ENCODE measurements at places on chromosomes 12 and 14.

GRCh38 chr14:23085458-23085857, 9.5 kb downstream of the ACIN1 start:
- DNase-seq: no peak

DNA sequence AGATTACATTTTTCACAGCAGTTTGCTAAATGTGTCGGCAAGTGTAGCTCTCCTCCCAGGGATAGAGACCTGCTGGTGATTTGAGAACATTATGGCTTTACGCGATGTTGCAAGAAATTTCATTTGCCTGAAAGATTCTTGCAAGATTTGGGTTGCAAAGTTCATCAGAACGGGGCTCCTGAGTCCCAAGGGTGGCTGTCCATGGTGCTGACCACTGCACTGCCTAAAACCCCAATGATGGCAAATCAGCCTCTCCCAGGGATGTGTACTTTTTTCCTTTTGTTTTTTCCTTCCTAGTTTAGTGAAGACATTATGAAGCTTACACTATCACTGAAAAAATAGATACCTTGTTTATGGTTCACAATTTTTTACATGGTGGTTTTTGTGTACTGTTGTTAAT, 85.4 kb downstream of the WSCD2 start:
- DNase-seq: peak; percentile 66

- DNase-seq: no peak
Observed at GRCh38 chr14:70047598-70048312, 141.0 kb downstream of the SLC8A3 start.

DNA sequence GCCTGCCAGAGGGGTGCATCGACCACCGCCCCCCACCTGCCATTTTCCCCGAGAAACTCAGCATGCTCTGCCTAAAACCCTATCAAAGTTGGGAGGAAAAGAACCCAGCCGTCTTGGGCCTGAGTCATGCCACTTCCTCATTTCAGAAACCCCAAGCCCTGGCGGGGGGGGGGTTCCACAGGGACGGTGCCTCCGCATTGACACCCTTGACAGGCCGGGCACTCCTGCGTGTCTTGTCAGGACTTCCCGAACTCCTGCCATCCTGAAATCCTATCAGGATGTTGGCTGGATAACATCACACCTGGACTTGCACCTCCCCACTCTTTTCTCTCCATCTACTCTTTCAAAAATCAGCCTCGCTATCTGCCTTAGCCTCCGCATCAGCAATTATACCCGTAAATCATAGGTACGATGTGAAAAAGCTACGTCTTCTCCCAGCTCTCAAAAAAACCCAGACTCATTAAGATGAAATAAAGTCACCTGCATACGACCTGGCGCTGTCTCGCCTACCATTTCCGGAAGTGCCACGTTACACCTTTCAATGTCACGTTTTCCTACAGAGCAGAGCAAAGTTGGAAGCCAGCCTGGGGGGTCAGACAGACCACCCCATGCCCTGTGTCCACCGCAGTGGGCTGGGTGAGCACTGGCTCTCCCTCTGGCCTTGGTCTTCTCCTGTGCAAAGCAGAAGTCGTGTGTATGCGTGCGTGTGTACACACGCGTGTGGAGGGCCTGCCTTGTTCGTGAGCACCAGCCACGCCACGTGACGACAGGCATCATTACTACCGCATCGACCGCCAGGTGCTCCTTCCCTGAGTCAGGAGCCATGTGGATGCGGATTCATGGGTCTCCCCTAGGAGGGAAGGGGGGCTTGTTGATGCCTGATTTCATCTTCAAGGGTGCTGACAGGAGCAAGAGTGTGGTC, 96.7 kb downstream of the RFLNA start:
- DNase-seq: peak; percentile 93

DNA sequence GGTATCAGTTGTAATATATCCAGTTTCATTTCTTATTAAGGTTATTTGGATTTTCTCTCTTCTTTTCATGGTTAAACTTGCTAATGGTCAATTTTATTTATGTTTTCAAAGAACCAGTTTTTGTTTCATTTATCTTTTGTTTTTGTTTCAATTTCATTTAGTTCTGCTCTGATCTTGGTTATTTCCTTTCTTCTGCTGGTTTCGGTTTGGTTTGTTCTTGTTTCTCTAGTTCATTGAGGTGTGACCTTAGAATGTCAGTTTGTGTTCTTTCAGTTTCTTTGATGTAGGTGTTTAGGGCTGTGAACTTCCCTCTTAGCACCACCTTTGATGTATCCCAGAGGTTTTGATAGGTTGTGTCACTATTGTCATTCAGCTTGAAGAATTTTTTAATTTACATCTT, 145.6 kb upstream of the SLCO1B1 start:
- DNase-seq: no peak

DNA sequence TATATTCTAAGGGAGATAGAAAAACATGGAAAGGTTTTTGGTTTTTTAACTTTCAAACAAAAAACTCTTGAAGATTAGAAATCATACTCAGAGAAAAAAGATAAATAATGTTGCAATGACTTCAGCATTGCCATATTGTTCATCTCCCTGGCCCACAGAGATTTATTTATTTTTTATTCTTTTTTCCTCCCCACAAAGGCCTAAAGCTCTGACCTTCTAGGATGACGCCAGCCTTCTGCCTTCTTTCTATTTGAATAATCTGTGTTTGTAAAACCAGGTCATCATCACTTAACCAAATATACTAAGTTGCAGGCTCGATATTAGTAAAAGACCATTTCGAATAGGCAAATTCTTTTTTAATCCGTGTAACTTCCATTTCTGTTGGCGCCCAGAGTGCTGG, 4.4 kb upstream of the DCP1B start:
- no peak for DNase-seq

DNA sequence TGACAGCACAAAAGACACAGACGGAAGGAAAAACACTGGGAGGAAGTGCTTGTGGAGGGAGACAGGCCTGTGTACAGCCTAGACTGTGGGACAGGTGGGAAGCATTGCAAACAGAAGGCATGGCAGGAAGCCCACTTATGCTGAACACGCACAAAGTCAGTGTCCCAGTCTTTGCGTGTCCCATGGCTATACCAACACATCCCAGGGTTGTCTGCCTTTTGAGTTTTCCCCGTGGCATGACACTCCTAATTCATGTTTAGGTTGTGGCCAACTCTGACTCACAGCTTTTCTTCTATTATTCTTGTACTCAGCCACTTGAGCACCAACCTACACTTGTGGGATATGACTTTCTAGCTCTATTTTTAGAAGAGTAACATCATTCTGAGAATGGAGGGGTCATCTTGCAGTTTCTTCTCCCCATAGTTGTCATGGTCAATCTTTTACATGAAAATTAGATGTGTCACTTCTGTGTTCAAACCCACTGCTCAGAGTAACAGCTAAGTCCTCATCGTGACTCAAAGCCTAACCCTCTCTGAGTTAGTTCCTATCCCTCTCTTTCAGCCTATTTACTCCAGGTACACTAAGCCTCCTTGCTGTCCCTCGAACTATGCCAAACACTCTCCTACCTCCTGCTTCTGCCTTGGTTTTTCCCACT, 27.5 kb upstream of the JPH4 start:
- no peak for DNase-seq

DNA sequence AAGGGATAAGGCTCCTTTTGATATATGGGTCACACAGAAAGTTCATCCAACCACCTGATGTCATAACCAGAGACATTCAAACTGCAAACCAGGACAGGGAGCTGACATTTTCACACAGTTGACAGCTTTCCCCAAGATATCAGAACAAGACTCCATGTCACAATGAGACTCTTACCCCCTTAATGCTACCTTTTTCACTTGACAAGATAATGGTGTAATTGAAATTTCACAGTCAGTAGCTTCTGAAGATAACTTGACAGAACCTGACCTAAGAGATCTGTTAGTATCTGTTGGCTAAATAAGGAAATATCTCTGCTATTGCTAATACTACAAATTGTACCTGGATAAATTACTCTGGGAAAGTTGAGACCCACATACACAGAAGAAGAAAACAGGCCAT, 187.3 kb downstream of the C12orf50 start:
- no peak for DNase-seq

- DNase-seq: peak; percentile 41
Observed at GRCh38 chr14:65462411-65462810, 49.9 kb downstream of the FUT8 start.

- DNase-seq: no peak
Observed at GRCh38 chr12:104496336-104496735, 39.6 kb downstream of the CHST11 start.

- DNase-seq: no peak
Observed at GRCh38 chr12:41967668-41968500, 176.8 kb downstream of the GXYLT1 start.

DNA sequence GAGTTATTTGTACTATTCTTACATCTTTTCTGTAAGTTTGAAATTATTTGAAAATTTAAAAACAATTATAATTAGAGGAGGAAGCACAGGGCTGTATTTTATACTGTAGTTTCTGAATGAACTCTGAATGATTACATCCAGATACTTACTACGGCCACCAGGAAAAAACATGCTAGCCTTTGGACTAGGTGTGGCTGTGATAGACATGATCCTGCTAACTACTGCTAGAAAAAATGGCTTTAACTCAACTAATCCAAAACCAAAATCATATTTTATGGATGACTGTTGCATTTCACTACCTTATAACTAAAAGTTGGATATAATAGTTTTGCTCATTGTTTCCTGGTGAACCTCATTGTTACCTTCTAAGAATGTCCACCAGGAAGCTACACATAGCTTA, 15.1 kb upstream of the SLC25A3 start:
- no peak for DNase-seq

- no peak for DNase-seq
Observed at GRCh38 chr12:126042286-126042685, 977.1 kb downstream of the AACS start.

GRCh38 chr14:55243386-55243785, 27.8 kb upstream of the FBXO34 start:
- DNase-seq: no peak

DNA sequence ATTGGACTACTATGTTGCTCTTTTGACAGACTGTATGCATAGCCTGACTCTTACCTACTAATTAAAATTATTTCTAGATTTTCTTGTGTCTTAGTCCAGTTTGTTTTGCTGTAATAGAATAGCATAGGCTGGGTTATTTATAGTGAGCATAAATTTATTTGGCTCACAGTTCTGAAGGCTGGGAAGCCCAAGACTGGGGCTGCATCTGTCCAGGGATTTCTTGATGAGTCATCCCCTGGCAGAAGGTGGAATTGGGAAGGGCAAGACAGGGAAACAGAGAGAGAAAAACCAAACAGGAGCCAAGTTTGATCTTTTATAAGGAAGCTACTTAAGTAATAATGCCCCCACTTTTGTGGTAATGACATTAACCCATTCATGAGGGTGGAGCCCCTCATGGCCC, 759.2 kb upstream of the LRFN5 start:
- no peak for DNase-seq

GRCh38 chr12:89695830-89696229, 12.8 kb downstream of the ATP2B1 start:
- no peak for DNase-seq

- peak; percentile 6 for DNase-seq
Observed at GRCh38 chr14:72129291-72129690, 197.1 kb downstream of the RGS6 start.

- DNase-seq: no peak
Observed at GRCh38 chr12:45256721-45257120, 40.8 kb downstream of the ANO6 start.

GRCh38 chr12:52052468-52053186, 1.4 kb downstream of the NR4A1 start:
- DNase-seq: no peak

- no peak for DNase-seq
Observed at GRCh38 chr14:105145381-105146180, 23.0 kb downstream of the JAG2 start.

GRCh38 chr12:93381161-93381975, 3.6 kb downstream of the NUDT4 start:
- DNase-seq: no peak

DNA sequence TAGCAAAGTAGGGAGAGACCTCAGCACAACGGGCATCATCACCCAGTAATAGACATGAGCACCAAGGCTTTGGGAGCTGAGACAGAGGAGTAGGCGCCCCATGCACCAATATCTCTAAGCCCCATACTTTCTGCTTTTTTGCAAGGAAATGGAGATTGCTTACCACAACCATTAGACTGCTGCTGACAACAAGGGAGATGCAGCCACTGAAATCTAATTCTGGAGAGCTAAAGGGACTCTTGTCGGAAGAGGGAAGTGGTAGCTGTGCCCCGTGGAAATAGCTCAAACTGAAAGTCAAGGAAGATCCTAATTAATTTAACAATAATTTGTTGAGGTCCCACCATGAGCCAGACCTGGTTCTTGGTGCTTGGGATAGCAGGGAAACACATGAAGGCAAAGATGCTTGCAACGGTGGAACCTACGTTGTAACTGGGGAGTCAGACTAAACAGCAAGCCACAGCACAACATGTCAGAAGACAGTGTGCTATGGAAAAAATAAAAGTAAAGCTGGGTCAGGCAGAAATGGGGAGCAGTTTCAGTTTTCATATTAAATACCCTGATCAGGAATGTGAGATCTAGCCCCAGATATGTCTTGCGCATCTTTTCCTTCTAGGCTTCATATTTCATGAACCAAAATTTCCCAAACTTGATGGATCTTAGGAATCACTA, 1131.0 kb downstream of the BCL11B start:
- no peak for DNase-seq

GRCh38 chr14:91185721-91186120, 58.8 kb downstream of the GPR68 start:
- no peak for DNase-seq

GRCh38 chr12:93219947-93220346, 157.8 kb upstream of the NUDT4 start:
- peak; percentile 47 for DNase-seq

- DNase-seq: no peak
Observed at GRCh38 chr12:76777765-76778216, 13.9 kb downstream of the ZDHHC17 start.

DNA sequence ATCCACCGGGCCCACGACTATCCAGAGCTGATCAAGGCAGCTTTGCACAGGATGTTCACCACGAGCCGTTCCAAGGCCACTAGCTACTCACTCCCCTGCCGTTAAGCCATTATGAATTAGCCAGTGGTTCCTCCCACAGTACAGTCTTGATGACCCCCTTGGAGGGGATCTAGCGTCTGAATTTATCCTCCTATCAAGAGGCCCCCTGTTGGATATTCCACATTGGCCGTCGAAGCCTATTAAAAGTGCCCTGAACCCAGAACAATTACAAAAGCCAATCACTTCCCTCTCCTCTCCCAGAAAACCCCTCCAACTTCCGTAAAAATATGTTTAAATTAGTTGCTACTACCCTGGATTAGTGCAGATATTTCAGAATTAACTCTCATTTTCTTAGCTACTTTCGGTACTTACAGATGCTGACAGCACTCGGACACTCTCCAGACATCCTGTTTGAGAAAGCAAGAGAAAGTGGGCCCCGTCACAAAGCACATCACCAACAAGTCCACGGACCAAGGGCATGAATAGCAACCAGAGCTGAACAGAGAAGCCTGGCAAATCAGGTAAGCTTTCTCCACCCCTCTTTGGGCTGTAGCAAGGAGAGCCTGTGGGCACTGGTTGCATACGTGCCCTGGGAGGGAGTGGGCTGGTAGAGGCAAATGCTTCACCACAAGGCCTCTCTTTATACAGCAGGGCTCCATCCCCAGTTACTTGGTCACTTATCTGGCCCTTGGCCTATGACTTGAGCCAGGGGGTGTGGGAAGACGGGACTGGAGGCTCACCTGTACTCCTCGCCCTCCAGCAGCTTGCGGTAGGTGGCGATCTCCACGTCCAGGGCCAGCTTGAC, 5.3 kb downstream of the KRT3 start:
- no peak for DNase-seq
